HepG2 (cell line): ENCODE measurements at places on chromosomes 4 and X. TPM values are rescaled to one million over a fixed set of nuclear protein-coding genes. Genes with fewer than 3 reads are reported as not detected.

DNA sequence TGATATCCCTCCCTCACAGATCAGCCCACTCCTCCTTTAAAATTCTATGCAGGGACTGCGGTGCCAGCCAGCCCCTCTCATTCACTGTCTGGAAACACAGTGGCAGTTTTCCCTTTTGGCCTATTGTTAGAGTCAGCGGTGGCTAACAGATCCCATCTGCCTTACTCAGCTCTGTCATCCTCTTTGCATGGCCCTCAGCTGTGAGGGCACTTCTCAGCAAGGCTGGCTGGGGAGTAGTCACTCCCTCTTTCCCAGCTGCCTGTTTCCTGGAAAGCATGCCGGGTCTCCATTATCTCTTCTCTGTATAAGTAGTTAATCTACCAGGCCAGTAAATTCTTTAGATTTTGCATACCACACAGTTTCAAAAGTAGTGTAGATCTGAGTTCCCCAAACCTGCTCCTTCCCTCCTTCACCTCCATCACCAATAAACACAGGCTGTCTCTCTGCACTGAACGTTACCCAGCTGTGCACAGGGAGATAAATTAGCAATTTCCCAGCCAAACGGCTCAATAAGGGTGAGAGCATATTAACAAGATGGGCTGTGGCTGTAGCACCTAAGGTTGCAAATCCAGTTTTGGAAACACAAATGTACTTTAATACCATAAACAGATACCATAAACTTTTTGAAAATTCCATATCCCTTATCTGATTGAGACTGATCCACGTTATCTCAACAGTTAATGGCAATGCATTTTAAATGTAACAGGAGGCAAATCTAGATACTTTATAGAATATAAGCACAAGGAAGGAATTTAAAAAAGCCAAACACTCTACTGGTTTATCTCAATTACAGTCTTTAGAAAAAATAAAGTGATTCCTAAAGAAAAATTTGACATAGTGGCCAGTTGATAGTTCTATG is 229.3 kb downstream of the ANKRD50 start:
- H3K4me3 ChIP-seq, result no peak overlapping the region
- no peaks in the 10 kb centered on the region for H3K27me3 ChIP-seq
- no peak overlapping the region for H3K27ac ChIP-seq
- no peaks in the 10 kb centered on the region; the same call in 1 of the 2 replicates for H3K4me1 ChIP-seq
- DNase-seq, result no peak
- H3K36me3 ChIP-seq, result no peaks in the 10 kb centered on the region

GRCh38 chr4:154487145-154487544 is 4.5 kb downstream of the DCHS2 start:
- H3K4me1 ChIP-seq, result peaks cover 8% of the 10 kb centered on the region
- DNase-seq, result no peak
- no peaks in the 10 kb centered on the region for H3K27me3 ChIP-seq
- H3K36me3 ChIP-seq, result no peaks in the 10 kb centered on the region
- H3K27ac ChIP-seq, result no peak overlapping the region
- no peak overlapping the region for H3K4me3 ChIP-seq

- H3K36me3 ChIP-seq, result no peaks in the 10 kb centered on the region
- no peak overlapping the region for H3K4me3 ChIP-seq
- no peak overlapping the region for H3K27ac ChIP-seq
- H3K27me3 ChIP-seq, result no peaks in the 10 kb centered on the region
Observed at GRCh38 chrX:1283741-1284140, 15.1 kb downstream of the CSF2RA start.

GRCh38 chrX:129748305-129748704 is 9.5 kb downstream of the XPNPEP2 start:
- no peaks in the 10 kb centered on the region for H3K36me3 ChIP-seq
- no peak overlapping the region for H3K27ac ChIP-seq
- DNase-seq, result no peak
- no peak overlapping the region for H3K4me3 ChIP-seq
- H3K27me3 ChIP-seq, result no peaks in the 10 kb centered on the region
- peaks cover 16% of the 10 kb centered on the region for H3K4me1 ChIP-seq

GRCh38 chr4:153228512-153229140 is 24.4 kb downstream of the TRIM2 start:
- peaks cover 21% of the 10 kb centered on the region for H3K4me1 ChIP-seq
- no peaks in the 10 kb centered on the region for H3K36me3 ChIP-seq
- H3K27me3 ChIP-seq, result no peaks in the 10 kb centered on the region
- H3K4me3 ChIP-seq, result no peak overlapping the region
- H3K27ac ChIP-seq, result no peak overlapping the region

DNA sequence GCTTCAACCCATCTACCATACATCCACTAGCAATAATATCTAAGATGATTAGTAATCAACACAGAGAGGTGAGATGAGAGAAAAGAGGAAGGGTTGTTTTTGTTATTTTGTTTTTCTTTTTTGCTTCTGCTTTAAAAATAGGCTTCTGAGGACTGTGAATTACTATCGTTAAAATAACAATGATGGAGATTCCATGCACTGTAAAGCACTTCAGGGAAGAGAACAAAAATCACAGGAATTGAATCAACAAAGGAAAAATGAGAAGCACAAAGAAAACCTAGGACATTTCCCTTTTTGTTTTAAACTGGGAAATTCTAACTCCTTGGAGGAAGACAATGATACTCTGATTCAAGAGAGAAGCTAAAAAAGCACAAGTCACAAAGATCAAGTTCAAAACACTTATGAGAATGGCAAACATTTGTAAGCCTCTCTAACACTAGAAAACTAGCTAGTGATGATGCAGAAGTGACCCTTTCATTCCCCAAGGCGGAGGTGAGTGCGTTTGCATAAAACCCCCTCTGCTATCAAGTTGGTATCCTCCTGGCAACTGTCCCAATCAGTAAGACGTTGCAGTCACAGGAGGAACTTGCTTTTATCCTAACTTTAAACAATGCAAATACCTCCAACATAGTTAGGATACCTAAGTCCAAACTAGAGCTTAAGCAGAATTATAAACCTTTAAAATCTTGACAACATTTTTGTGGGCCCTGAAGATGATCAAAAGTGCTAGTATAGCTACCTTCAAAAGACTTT is 308.5 kb downstream of the CAMK2D start:
- H3K27me3 ChIP-seq, result no peaks in the 10 kb centered on the region
- H3K4me1 ChIP-seq, result peaks cover 8% of the 10 kb centered on the region
- 0 out of 3 replicates have a peak, but pooled peaks cover 12% of the 10 kb centered on the region for H3K36me3 ChIP-seq
- no peak for DNase-seq

DNA sequence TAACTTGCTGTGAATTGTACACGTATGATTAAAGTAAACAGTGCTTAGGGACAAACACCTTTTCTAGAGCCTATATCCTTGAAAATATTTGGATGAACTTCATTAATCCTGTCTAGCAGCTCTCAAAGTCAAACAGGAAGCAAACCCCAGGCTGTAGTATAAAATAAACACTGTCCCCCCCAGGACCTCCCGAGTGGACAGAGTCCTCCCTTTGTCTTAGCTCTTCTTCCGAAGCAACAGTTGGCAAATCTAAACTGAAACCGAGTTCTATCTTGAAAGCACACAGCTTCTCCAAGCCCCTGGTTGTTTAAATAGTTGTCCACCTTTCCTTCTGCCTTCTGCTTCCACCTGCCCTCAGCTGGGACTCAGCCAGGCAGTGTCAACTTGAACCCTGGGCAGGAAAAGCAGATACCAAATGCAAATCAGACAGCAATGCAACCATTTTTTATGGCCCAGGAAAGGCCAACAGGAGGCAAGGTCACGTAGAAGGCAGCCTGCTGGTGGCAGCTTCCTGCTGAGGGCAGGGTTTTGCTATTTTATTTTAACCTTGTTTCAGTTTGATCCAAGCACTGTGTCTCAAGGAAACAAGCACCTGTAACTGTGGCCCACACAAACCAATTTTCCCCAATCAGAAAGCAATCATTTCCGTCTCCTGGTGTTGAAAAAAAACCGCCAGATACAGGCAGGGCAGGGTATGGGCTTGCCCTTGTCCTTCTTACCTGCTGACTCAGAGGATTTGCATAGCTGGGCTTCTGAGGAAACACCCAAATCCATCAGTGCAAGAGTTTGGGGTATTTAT is 110.3 kb upstream of the KIT start:
- H3K36me3 ChIP-seq, result no peaks in the 10 kb centered on the region
- no peaks in the 10 kb centered on the region; the same call in 1 of the 2 replicates for H3K27me3 ChIP-seq
- no peak overlapping the region; the same call in 1 of the 2 replicates for H3K4me3 ChIP-seq
- DNase-seq, result no peak
- H3K4me1 ChIP-seq, result peaks cover 11% of the 10 kb centered on the region

DNA sequence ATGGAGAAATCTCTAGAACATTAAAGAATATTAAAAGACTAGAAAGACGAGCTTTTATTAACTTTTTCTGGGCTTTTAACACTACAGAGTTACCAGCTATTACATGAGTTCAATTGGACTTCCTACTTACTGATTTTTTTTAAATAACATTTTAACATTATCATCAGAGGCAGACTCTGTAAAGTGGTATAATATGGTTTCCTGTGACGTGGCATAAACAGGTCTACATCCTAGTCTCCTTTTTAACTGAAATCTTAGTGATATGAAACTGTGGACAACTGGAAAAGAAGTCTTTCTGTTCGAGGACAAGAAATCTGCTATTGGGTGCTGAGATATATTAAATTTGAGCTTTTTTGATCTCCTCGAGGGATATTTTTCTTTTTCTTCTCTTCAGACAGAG is 48.7 kb upstream of the ABCG2 start:
- no peaks in the 10 kb centered on the region for H3K36me3 ChIP-seq
- H3K4me3 ChIP-seq, result no peak overlapping the region
- no peak for DNase-seq
- H3K27me3 ChIP-seq, result no peaks in the 10 kb centered on the region

DNA sequence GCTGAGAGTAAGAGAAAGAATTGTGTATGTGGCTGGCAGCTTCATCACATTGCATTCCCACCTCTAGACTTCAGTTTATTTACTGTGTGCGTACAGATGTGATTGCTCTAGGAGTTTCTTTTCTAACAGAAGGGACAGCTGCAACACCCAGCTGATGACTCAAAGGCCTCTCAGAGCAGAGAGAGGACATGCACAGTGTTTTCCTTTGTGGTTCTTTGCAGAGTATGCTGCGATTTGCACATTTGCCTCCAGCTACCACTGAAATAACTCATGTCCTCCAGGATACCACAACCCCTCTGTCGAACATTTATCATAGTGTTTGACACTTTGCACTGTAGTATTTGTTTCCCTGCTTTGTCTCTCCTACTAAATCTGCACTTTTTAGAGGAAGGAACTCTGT is 294.1 kb downstream of the STIM2 start:
- no peaks in the 10 kb centered on the region for H3K27me3 ChIP-seq
- DNase-seq, result no peak
- no peak overlapping the region for H3K27ac ChIP-seq
- H3K36me3 ChIP-seq, result no peaks in the 10 kb centered on the region
- no peaks in the 10 kb centered on the region for H3K4me1 ChIP-seq

DNA sequence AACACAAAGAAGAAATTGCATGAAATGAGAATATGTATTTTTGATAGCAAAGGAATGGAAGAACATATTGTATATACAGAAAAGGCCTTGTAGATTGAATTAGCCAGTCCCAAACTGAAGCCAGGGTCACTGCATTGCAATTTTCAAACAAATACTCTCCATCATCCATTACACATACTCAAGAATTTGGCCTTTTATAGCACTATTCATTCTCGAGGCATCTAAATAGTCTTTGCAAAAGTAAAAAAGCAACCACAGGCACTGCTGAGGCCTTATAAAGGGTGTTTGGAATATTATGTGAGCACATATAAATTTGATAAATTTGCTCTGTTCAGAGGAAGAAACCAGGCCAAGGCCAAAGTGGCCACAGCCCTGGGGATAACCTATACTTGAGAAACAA is 123.0 kb downstream of the ZNF827 start:
- peaks cover 16% of the 10 kb centered on the region; the same call in 1 of the 3 replicates for H3K36me3 ChIP-seq
- H3K4me1 ChIP-seq, result no peaks in the 10 kb centered on the region
- no peak overlapping the region for H3K4me3 ChIP-seq
- H3K27ac ChIP-seq, result no peak overlapping the region
- DNase-seq, result no peak

DNA sequence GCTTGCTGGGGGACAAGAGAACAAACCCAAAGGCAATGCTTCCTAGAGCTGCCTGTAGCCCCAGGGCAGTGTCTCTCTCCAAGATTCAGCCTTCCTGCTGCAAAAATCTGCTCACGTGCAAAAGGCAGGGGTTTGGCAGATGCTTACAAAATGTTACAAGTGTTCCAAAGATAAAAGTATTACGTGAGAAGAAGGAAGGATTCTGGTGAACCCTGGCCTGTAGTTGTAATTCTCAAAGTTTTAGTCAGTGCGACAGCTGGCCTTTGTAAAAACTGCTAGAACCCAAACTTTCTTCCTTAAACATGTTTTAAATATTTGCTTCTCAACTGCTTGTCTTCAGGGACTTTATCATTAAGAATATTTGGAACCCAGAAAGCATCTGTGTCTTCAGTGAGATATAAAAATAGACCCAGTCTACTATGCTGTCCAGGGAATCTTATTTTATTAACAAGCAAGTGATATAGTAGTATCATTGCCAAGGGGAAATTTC is 232.3 kb downstream of the FRMPD4 start:
- no peak overlapping the region for H3K4me3 ChIP-seq
- no peak for DNase-seq
- no peaks in the 10 kb centered on the region for H3K4me1 ChIP-seq
- H3K27me3 ChIP-seq, result no peaks in the 10 kb centered on the region
- H3K36me3 ChIP-seq, result no peaks in the 10 kb centered on the region

GRCh38 chr4:97396097-97396496 is 747.2 kb downstream of the STPG2 start:
- H3K4me3 ChIP-seq, result no peak overlapping the region
- H3K27ac ChIP-seq, result no peak overlapping the region
- H3K4me1 ChIP-seq, result no peaks in the 10 kb centered on the region
- DNase-seq, result no peak
- no peaks in the 10 kb centered on the region for H3K27me3 ChIP-seq

DNA sequence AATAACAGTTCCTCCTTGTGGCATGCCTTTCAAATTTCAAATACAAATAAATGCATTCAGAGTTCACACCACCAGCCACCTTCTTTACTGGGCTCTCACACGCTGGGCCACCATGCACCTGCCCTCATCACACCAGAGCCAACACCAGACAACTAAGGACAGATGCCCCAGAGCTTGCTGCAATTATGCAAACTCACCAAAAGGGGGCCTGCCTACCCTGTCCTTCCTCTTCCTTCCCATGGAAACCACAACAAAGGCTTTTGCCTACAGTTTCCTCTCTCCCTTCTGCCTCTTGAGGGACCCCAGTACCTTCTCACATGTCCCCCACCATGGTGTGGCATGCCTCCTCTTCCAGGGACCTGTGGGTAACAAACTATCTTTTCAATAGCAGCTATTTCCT is 1333.9 kb upstream of the TENM3 start:
- no peaks in the 10 kb centered on the region for H3K4me1 ChIP-seq
- no peak overlapping the region for H3K27ac ChIP-seq
- H3K27me3 ChIP-seq, result no peaks in the 10 kb centered on the region
- no peaks in the 10 kb centered on the region for H3K36me3 ChIP-seq
- DNase-seq, result no peak
- H3K4me3 ChIP-seq, result no peak overlapping the region

Gene LGI2
- total RNA-seq, result not detected in 2 replicates

Gene ZNF732
- total RNA-seq, result not detected in 2 replicates

Gene DCAF12L2
- total RNA-seq, result not detected in 2 replicates

Gene PAGE1
- total RNA-seq, result 0.69 and 0.93 TPM in 2 replicates

Gene HMX1
- total RNA-seq, result not detected in 2 replicates

Gene GATA1
- total RNA-seq, result 0.13 TPM in 1 of 2 replicates, not detected in the other
